ENCODE measurements at places on chromosomes 7 and 10. TPM values are rescaled to one million over a fixed set of nuclear protein-coding genes. Genes with fewer than 3 reads are reported as not detected.

GRCh38 chr7:91112902-91113341 lies 151.3 kb upstream of the FZD1 start:
- DNase-seq = no peak

- no peak for DNase-seq
Measured at GRCh38 chr7:42572056-42572455, 335.0 kb upstream of the GLI3 start.

DNA sequence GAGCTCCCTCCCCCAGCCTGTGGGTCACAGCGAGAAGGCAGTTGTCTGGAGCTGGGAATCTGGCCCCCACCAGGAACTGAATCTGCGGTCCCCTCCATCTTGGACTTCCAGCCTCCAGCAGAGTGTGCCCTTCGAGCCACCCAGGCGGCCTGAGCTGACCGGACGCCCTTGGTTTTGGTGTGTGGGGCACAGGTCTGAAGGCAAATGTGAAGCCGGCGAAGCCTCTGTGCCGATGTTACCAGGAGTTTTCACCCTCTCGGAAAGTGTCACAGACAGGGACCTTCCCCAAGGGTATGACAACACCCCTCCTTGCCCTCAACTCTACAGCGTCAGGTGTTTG lies 109.1 kb downstream of the DNAJB6 start:
- DNase-seq = no peak

DNA sequence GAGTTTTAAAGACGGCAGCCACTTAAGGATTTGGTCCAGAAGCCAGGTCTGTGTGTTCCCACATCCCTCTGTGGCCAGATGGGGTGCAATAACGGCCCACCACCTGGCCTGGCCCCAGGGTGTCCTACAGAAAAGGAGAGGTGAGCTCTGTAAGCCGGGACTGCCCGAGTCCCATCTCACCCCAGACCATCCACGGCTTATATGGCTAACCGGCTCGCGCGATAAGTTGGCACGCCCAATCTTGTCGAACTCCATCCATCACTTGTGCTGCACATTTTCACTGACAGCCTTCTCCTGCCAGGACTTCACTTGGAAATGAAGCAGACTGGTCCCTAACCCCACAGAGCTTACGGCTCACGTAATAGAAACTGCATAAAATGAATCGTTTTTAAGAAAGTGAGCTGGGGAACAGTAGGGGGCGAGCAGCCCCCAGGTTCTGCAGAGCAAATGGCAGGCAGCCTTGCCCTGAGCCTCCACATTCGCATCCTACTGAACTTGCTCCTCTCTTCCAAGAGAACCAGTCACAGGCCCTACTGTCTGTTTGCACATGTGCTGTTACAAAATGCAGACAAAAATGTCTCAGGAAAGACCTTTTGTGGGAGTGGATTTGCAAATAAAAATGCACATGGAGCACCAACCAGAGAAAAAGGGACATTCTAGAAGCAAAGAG lies 98.2 kb downstream of the TNS3 start:
- DNase-seq = no peak

GRCh38 chr10:30074090-30074489 lies 14.7 kb upstream of the JCAD start:
- no peak for DNase-seq

DNA sequence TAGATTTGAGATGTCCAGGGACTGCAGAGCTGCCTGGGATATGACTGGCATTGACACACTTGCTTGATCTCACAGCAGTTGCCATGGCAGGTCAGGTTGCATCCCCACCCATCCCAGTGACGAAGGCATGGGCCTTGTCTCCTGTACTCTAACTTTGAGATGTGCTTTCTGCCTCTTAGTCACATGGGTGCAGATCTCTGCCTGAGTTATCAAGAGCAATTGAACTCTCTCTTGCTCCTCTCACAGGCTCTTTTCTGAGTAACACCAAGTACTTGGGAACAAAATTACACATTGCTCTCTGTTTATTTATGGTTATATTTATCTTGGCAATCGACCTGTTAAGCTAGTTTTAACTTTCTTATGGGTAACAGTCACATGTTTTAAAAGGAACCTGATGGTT lies 237.3 kb downstream of the NSUN6 start:
- DNase-seq = no peak

GRCh38 chr10:29806350-29806788 lies 171.6 kb upstream of the SVIL start:
- DNase-seq = no peak

- DNase-seq = no peak
Measured at GRCh38 chr7:29588212-29588611, 24.6 kb downstream of the PRR15 start.

DNA sequence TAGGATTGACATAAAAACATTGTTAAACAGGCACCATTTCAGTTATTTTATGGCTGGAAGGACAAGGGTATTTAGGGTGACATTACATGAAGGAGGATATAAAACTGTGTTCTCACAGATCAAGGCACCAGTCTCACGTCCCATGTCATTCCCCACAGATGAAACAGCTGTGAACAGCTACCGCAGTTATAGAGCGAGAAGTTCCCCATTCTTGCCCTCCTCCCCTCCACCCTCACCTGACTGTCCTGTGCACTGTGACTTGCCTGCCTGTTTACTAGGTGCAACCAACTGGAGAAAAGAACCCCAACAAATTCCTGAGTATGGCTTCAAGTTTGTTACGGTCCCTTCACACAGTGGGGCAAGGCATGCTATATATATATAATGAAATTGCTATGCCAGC lies 141.6 kb downstream of the SND1 start:
- DNase-seq = no peak

GRCh38 chr7:125529249-125529648 lies 599.6 kb upstream of the POT1 start:
- DNase-seq = no peak

- no peak for DNase-seq
Measured at GRCh38 chr7:144473908-144474307, 70.4 kb upstream of the NOBOX start.

DNA sequence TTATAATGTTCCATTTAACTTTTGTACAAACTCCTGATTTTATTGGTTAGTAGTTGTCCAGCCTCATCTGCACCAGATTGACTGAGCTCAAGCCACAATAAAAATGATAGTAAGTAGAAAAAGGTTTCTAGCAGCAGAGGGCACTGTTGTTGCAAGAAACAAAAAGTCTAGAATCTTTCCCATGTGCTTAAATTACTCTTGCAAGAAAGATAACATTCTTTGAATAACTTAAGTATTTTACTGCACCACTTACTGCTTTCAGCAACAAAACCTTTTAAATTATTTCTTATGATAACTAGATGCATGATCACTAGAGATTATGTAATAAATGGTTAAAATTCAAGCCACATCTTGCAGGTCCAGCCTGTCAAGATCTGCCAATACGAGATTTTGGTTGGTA lies 27.0 kb downstream of the LMOD2 start:
- peak; percentile 10 for DNase-seq

DNA sequence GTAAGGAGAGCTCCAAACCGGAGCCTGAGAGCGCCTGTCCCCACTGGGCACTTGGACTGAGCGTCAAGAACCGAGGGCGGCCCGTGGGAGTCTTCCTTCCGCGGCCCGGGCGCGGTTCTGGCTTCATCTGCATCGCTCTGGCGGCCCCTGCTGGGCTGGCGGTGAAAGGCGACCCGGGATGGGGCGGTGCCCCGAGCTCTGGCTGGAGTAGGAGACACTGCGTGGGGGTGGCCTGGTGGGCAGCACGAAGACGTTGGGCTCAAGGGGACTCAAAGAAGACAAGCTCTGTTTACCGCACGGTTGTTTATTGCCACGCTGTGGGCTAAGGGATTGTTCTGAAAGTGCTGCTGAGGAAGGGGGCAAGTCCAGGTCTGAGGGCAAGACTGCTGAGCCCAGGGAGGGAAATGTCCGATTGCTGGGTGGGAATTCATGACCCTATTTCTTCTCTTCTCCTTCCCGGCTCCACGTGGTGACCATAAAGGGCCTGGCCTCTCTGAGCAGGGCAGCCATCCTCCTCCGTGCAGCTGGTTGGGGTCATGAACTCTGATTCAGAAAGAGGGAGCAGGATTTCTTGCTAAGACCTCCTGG lies 29.8 kb downstream of the PLAU start:
- peak; percentile 92 for DNase-seq

DNA sequence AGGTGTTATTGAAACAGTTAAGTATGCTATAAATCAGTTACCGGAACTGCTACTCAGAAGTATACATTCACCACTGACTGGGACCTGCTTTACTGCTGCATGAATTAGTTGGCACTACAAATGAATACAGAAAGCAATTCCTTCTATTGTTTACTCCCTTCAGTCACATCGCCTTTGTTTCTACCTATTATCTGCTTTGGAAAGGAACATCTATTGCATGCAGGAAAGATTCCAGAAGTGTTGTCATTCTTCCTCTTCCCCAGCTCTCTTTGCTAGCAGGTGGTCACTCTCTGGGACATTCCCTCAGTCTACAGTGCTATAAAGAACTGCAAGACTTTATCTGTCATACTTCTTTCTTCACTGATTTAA lies 131.3 kb downstream of the ANK3 start:
- no peak for DNase-seq

DNA sequence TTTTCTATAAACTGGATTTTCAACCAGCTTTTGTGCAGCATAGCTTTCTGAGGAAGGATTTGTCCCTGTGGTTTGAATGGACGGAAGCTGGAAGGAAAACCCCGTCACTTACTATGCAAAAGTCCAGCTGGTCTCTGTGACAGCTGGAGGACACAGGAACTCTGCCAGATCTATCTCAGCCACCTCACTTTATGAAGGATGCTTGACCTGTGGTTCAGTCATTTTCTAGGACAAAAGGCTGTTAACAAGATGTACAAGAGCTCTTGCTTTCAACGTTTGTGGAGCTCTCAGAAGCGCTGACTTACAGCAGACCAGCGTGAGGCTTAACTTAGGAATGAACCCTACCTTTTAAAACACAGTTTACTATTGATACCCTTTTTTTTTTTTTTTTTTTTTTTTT lies 90.8 kb downstream of the CREM start:
- DNase-seq = no peak

DNA sequence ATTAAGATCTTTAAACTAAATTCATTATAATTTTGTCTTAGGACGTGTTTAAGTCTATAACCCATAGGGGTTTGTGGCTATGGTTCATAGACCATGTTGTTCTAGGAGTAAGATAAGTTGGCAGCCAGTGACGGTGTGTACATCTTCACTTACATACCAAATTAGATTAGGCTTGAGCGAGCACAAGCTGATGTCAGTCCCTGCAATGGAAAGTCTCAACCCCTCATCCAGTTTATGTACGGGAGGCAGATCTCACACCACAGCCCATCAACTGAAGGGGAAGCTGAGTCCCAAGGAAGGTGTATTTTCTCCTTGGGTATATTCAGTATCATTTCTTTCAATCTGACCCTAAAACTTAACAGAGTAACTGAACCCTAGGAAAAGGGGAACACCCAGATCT lies 5.1 kb upstream of the SMC3 start:
- no peak for DNase-seq

GRCh38 chr7:73451780-73452398 lies 18.3 kb downstream of the FZD9 start:
- DNase-seq = no peak

DNA sequence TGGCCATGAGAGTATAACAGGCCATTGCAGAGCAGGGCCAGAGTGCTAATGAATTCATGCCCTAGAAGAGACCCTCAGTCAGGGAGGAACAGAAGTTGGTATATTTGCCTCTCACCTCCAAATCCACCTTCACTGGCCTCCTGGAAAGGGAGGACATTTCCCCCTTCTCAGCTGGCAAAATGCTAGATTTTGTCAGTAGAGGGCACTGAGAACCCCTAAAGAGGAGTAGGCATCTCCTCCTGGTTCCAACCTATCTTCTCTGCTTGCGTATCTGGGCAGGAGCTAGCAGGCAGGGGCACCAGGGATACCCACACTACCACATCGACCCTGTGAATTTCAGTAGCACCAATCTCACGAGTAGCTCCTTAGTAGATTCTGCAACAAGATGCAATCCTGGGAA lies 79.8 kb upstream of the GHITM start:
- DNase-seq = no peak

GRCh38 chr7:89377219-89377618 lies 581.7 kb upstream of the TEX47 start:
- DNase-seq = no peak

- DNase-seq = no peak
Measured at GRCh38 chr7:33601884-33602283, 303.5 kb upstream of the BMPER start.

DNA sequence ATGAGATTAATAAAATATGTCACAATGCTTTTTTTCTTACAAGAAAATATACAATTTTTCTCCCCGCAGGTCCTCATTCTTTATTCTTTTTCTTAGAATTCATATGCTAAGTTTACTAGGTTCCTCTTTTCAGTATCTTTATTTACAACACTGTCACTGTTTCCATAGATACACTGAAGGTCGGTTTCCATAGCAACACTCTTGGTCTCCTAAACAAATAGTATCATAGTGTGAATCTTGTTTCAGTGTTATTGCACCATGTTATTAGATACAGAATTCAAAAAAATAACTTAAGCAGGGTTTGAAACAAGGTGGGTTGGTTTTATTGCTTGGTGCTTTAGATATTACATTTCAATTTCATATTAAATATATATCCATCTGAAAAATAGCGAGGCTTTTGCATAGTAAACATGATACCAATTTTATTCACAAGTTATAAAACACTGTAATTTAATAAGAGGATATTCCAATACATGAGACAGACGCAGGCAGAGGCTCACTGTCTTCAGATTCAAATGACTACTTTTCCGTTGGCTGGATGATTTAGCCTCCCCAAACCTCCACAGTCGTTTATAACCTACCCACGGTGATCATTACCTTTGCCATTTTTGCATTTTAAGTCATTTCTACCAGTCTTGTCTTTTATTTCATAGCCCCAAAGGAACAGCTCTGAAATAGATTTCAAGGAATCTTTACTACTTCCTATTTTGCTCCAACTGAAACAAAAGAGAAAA lies 88.9 kb upstream of the KLF6 start:
- DNase-seq = no peak

- no peak for DNase-seq
Measured at GRCh38 chr10:112189465-112189864, 5.9 kb upstream of the GPAM start.

HSPA12A gene
- not detected for total RNA-seq

NPSR1 gene
- not detected for total RNA-seq

MNX1 gene
- total RNA-seq = 0.12 TPM

RADIL gene
- total RNA-seq = 0.35 TPM

RELN gene
- not detected for total RNA-seq
